ENCODE measurements at places on chromosomes 7 and 10.

DNA sequence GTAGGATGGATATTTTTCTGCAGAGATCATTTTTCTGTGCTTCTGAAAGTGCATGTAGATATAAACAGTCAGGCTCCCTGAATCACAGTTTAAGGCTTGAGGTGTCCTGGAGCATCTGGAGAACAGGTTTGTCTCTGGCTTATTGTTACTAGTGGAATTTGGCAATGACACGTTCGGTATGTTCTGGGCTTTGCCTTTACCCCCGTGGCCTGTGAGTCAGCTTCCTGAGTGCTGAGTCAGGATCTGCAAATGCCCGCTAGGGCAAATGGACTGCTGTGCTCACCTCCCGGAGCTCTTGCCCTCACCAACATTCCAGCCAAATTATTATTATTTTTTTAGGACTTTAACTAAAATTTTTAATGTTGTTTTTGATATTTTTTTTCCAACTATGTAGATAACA, 192.5 kb upstream of the PRSS1 start:
- no peak for DNase-seq

DNA sequence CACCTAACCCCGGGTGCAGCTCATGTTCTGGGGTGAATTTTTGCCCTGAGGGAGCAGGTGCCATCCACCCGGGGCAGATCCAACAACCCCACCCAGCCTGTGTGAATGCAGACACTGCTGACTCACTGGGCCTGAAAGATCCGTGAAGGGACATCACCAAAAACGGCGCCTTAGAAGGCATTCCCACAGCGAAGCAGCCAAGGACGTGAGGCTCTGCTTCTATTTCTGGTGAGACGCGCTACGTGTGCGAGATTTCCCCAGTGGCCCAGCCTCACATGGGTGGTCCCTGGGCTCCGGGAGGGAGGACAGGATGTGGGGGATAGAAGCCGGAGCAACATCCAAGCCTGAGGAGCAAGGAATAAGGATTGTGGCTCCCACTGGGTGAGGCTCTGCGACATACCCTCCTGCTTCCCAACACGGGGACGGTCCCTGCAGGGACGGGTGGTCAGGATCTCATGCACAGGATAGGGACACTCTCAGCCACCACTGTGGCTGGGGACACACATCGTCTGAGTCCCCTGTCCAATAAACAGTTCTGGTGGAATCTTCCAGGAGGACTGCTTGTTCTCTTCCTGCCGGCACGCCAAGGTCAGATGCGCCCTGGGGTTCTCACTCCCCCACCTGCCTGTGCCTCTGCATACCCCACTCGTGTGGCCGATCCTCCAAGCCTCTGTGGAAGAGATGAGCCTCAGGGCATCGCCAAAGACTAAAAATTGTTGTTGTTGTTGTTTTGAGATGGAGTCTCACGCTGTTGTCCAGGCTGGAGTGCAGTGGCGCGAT, 70.2 kb downstream of the ZRANB1 start:
- DNase-seq: no peak

DNA sequence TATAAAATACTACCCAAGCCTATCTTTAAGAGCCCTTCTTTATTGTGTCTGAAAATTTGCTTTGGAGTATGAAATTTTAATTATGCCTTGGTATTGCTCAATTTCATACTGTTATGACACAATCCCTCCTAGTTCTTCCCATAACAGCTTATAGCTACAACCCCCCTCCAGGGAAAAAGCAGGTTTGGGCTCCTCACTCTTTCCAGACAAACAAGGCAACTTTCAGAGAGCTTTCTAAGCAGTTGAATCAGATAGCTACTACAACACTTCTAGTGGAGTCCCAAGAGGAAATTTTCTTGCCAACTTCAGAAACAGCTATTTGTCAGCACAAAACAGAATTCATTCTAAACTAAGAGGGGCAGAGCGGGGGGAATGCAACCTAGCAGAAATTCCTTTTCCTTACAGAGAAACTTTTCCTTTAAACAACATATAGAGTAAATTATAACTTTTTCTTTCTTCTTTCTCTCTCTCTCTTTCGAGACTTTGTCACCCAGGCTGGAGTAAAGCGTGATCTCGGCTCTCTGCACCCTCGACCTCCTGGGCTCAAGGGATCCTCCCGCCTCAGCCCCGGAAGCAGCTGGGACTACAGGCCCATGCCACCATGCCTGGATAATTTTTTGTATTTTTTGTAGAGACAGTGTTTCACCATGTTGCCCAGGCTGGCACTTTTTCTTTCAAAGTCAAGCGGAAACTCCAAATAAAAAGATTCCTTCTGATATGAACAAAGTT, 26.0 kb upstream of the JMJD1C start:
- no peak for DNase-seq

- DNase-seq: no peak
Measured at GRCh38 chr10:114041166-114041565, 2.5 kb upstream of the ADRB1 start.

DNA sequence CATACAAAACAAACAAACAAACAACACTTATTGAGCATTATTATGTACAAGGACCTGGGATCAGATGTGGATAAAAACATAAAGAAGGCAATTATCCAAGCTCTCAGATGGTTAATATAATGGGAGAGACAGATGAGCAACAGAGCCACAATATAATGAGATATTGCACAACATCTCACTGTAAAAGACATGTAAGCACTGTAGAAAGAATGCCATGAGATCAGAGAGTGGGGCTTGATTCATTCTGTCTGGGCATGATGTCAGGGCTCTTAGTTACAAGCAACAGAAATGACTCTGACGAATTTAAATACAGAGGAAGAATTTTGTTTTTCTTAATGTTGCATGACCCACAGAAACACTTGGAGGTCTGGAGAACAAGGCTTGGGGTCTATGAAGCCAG, 164.7 kb upstream of the PLXDC2 start:
- no peak for DNase-seq

DNA sequence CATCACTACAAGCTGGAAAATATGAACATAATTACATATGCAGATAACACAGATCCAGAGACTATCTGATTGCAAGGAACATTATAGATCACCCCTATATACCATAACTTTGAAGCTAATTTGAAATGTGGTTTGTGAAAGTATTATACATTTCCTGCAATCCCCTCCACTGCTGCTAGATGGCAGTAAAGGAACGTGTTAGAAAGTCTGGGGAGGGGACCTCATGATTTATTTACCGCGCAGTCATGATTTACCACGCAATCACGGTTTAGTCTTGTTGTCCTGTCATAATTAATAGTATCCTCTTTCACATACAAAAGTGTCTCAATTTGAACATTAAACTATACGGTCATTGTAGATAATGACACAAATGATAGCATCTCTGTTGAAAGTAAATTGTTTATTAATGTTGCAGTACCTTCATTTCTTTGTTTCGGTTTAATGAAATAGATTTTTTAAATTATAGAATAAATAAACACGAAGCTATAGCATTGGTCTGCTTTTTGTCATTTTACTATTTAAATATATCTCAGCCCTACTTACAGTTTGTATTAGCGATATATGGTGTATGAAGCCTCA, 145.3 kb upstream of the PRSS1 start:
- peak; percentile 51 for DNase-seq
